AG08395 (cell line): ENCODE measurements at places on chromosomes 7 and 10.
A peak's percentile ranks its signal among the peaks of the same experiment; 100 is the strongest.

- peak; percentile 93 for DNase-seq
These were observed 7.2 kb downstream of the C10orf90 start for GRCh38 chr10:126663328-126663727.

- DNase-seq = no peak
These were observed 120.5 kb upstream of the KLF14 start for GRCh38 chr7:130854481-130854880.

- no peak for DNase-seq
These were observed 9.4 kb upstream of the INPP5A start for GRCh38 chr10:132528064-132528691.

DNA sequence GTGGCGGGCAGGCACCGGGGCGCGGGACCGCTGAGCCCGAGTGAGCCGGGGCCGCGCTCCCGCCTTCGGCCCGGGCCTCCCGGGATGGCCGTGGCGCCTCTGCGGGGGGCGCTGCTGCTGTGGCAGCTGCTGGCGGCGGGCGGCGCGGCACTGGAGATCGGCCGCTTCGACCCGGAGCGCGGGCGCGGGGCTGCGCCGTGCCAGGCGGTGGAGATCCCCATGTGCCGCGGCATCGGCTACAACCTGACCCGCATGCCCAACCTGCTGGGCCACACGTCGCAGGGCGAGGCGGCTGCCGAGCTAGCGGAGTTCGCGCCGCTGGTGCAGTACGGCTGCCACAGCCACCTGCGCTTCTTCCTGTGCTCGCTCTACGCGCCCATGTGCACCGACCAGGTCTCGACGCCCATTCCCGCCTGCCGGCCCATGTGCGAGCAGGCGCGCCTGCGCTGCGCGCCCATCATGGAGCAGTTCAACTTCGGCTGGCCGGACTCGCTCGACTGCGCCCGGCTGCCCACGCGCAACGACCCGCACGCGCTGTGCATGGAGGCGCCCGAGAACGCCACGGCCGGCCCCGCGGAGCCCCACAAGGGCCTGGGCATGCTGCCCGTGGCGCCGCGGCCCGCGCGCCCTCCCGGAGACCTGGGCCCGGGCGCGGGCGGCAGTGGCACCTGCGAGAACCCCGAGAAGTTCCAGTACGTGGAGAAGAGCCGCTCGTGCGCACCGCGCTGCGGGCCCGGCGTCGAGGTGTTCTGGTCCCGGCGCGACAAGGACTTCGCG lies 534 bp downstream of the FZD9 start:
- DNase-seq = no peak

DNA sequence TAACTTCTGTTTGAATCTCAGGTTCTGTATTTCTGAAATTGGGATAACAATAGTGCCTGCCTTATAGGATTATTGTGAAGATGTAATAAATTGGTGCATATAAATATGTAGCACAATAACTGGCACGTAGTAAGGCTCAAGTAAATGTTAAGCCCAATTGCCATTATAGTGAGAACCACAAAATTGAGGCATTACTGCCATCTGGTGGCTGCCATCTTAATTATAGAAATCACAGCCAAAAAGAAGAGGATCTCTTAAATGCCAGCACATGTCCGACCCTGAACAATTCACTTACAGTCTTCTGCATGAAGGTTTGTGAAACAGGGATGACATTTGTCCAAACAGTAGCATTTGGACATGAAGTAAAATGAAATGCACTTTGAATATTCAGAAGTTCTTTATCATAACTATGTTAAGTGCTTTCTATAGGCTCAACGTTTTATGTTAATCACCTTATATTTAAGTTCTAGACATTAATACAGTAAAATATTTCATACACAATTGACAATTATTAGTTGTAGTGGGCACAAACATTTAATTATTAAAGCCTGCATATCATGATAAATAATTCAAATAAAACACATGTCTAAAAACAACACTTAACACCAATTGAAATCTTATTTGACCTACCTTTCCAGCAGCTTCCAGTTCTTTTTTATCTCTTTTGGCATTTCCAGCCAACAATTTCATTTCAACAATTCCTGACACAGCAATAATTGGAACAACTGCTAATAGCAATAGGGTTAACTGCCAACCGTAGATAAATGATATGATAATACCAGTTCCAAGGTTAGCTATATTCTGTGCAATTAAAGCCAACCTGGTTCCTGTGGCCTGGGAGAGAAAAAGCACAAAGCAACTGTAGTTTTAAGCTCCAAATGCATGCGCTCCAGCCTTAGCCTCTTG lies 58.5 kb downstream of the ABCB4 start:
- peak; percentile 51 for DNase-seq

DNA sequence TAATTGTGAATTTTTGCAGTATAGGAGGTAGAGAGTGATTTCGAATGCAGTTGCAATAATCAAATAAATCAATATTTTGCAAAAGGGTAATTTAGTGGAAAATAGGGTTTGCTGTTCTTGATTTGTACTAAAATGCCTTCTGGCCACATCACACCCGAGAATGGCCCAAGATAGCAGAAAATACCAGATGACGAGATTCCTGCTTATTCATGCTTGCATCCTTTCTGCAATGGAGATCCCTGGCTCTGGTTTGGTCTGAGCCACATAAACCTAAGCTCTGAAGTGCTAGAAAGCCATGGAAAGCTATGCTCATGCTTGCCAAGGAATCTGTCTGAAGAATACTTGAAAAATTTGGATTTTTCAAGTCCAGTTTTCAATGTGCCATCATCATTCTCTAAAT lies 634.2 kb upstream of the COBL start:
- DNase-seq = no peak

GRCh38 chr10:104340111-104340526 lies 1.9 kb upstream of the ITPRIP start:
- no peak for DNase-seq

DNA sequence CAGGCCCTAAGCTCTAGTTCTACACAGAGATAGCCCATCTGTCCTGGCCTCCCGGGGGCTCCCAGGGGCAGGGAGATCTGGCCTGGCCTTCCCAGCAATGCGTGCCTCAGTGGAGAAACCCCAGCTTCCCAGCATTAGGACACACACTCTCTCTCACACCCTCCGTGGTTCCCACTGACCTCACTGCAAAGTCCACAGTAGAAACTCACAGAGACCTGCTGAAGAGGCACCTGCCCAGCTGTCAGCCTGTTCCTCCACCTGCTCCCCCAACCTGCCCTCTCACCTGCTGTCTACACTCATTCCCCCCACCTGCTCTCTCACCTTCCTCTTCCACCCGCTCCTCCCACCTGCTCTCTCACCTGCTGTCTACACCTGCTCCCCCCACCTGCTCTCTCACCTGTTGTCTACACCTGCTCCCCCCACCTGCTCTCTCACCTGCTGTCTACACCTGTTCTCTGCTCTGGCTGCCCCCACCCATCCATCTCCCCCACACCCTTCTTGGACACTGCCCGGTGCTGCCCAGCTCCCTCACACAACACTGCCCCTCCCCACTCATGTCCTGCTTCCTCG lies 21.1 kb upstream of the PFKP start:
- no peak for DNase-seq

- no peak for DNase-seq
These were observed 1.0 kb downstream of the POLM start for GRCh38 chr7:44081266-44081748.

- DNase-seq = no peak
These were observed 11.0 kb downstream of the POT1 start for GRCh38 chr7:124918662-124919061.

DNA sequence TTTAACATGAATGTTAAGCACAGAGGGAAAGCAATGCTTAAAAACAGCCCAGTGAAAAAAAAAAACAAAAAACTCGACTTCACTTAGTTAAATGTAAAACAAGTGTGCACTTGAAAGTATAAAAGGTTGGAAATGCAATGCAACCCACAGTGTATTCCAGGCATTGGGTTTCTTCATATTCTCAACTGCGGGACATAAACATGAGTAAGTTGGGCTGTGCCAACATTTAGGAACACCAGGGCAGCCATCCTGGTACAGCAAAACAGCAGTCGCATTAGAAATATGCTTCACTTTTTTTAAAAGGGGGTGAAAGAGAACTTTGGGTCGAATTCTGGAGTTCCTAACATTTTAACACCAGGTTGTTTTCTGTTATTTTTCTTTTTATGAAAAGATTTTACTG lies 937 bp downstream of the STEAP1 start:
- no peak for DNase-seq

- DNase-seq = no peak
These were observed 59.2 kb upstream of the JCAD start for GRCh38 chr10:30118590-30118989.

- no peak for DNase-seq
These were observed 315.1 kb downstream of the BBS9 start for GRCh38 chr7:33444511-33444910.

GRCh38 chr7:45687185-45687560 lies 113.0 kb downstream of the ADCY1 start:
- no peak for DNase-seq

DNA sequence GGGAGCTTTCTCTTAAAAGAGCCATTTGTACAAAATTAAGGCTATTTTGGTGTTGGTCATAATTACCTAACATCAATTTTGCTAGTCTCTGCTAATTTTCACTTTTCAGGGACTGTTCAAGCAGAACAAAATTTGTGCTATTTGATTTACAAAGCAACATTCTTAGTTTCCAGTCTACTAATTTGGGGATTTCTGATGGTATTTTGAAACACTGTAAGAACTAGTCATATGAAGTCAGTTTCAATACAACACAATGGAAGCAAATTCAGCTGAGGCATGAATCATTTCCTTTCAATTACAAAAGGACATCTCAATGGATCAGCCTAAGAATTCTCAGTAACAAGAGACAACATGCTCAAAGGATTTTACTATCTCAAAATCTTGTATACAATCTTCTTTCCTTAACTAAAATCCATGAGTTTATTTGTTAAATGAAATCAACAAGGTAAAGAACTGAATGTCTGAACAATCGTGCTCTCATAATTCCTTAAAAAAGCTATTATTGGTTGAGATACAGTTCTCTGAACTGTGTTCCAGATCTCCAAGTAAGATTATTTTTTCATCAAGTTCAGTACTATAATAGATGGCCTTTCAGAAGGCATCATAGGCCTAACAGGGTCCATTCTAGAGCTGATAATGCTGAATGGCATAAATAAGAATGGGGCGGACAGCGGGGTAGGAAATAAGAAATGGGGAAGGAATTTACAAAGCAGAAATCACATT lies 144.6 kb downstream of the NRCAM start:
- no peak for DNase-seq

DNA sequence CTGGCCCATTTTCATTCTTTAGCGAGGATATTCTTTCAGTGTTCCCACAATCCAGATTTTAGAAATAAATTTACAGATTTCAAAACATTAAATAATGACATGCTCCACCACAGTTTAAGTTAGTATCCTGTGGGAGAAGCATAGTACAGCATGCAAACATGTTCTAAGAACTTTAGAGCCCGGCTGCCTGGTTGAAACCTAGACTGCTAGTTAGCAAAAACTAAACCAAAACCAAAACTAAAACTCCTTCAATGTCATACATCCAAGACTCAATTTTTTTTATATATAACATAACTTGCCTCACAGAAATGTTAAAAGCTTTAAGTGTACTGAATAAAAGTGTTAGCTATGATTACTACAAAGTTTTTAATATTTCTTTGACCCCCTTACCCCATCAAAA lies 17.0 kb downstream of the TRA2A start:
- DNase-seq = no peak

DNA sequence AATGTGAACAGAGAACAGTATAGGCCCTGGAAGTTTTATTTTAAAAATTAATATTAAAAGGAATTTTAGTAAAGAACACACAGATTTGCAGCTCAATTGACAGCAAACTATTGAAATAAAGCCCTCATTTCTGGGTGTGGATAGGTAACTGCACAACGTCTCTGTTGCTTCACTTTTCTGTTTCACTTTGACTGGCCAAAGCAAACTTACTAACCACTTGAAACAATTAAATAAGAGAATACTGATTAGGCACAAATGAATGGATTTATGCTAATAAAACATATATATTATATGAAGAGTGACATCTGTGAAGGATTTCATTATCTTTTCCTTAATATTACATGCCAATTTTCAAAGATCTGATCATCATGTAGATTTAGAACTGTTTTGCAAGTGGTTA lies 11.9 kb downstream of the ZNF804B start:
- DNase-seq = no peak

DNA sequence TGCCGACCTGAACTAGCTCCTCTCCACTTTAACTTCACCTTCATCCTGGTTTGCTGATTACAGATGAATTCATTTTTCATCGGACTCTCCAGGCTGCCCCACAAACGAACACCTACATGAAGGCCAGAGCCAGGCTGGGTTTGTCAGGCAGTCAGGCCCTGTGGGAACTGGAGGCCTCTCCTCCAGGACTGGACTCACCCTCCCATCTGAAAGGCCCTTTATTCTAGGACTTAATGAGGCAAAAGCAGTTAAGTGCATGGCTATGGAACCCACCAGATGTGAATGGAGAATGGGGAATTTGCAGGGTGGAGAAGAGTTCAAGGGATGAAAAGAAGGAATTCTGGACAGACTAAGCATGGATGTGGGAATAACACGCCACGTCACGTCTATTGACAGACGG lies 170.8 kb downstream of the ARHGAP12 start:
- DNase-seq = no peak

DNA sequence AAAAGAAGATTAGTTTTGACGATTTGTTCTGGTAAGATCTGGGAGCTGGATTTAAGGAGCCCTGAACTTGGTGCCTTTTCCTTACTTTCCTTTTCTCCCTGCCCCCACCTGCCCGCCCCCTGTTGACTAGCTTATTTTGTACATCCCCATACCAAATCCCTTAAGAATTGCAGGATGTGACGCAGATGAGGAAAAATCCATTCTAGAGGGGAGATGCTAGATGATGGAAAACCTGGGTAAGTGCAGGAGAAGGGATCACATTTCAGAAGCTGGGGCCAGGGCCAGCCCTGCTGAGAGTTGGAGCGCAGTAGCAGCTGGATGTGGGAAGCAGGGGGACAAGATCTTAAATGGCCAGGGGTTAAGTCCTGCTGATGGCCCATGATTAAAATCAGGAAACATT lies 93.9 kb downstream of the CCDC3 start:
- DNase-seq = no peak

DNA sequence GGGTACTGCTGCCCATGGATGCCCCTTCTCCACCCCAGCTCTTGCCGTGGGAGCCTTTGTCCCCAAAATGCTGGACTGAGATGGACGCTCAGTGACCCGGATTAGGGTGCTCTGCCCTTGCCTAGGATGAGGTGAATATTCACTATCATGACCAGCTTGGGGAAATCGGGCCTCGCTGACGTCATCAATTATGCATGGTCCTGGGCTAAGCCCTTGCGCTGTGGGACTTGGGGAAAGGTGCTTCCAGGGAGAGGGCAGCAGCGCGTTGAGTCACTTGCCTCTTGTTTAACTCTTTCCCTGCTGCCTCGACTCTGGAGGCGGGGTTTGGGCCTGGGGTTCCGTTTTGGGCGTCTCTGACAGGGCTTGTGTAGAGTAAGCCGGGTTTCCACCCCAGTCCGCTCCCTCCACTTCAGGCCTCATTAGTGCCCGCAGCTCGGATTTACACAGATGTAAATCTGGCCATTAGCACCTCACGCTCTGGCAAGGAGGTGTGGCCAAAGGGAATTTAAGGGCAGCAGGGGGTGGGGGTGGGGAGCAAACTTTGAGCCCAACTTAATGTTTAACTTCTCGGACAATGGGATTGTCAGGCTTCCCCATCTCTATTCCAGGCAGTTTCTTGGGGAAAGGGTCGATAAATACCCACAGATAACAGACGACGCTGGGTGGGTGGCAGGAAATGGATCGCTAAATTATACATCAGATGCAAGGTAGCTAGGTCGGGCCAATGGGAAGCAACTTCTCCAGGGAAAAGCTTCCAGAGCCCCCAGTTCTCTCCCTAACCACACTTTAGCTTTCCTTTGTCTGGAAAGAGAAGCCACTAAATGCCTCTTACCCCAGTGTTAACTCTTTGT lies 51.3 kb upstream of the TCF7L2 start:
- peak; percentile 34 for DNase-seq

- DNase-seq = no peak
These were observed 57.8 kb downstream of the EBLN1 start for GRCh38 chr10:22159979-22160378.
